ENCODE measurements at places on chromosomes 6 and 20.

DNA sequence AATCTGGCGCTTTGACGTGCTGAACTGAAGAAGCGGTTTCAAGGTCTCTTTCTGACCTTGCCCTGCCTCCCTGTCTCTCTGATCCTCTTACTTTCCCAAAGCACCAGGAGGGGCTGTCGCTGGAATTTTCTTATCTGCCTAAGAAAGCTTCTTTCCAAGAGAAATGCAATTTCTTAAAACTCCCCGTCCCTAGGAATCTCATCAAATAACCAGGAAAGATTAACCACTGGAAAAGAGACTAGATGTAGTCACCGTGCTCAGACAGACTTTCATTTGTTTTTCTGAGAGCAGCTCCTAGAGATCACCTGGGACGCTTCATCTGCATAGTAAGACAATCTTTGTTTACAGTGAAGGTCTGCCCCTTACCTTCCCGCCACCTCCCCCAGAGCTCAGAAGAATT, 38.6 kb downstream of the PDYN start:
- no peak for DNase-seq

DNA sequence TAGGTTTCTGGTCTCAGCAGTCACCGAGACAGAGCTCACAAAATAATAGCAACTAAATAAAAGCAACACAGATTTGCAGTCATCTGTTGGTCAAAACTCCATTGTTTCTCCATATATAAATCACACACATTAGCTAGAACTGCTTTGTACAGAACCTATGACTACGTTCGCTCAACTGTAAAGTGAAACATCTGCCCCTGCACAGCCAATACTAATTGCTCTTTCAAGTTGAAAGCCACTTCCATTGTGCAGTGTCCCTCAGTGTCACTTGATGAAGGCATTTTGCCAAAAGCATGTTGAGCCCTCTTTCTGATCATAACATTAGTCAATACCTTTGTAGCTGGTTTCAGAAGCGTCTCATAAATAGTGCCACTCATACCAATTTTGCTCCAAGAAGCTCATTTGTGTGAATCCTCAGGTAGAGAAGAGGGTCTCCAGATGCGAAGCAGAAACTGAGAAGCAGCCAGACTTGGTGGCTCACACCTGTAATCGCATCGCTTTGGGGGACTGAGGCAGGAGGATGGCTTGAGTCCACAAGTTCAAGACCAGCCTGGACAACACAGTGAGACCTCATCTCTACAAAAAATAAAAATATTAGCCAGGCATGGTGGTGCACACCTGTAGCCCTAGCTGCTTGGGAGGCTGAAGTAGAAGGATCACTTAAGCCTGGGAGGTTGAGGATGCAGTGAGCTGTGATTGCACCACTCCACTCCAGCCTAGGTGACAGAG, 68.9 kb downstream of the PERP start:
- DNase-seq: no peak

DNA sequence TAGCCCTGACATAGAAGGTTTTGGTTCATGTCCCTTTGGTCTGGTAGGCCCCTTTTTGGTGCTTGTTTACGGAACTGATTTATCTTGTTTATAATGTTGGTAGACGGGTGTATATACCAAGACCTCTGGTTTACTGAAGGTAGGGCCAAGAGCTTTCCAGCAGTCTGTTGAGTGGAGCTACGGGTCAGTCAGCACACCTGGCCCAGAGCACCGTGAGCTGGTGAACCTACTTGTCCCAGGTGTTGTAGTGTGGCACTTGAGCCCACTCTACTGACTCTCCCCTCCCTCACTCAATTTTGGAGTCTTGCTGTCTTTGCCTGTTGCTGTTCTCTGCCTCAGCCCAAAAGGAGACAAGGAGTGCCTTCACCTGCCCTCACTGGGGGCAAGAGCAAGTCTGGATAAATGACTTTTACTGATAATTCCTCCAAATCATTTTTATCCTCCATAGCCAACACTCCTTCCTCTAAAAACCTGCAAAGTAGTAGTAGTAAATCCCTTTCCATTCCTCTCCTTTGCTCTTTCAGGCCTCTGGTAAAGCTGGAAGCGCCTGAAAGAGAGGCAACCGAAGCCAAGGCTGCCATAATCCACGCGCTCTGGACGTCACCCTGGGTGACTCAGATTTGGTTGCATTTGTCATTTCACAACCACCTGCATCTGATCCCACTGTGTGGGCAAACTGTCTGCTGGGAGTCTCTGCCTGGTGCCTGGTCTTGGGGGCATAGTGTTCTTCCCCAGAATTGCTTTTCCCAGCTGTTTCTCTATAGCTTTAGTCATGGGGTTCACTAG, 22.2 kb downstream of the RREB1 start:
- peak; percentile 22 for DNase-seq

GRCh38 chr20:32970973-32971300, 33.3 kb downstream of the SUN5 start:
- DNase-seq: no peak

- no peak for DNase-seq
These were observed 516 bp upstream of the IRF4 start for GRCh38 chr6:390914-391558.

- DNase-seq: no peak
These were observed 53.9 kb upstream of the PCSK2 start for GRCh38 chr20:17172836-17173516.

GRCh38 chr20:56428881-56429280, 16.8 kb downstream of the CASS4 start:
- no peak for DNase-seq

GRCh38 chr6:16345449-16346330, 107.3 kb downstream of the GMPR start:
- DNase-seq: peak; percentile 63

- DNase-seq: peak; percentile 9
These were observed 40.4 kb upstream of the ARG1 start for GRCh38 chr6:131532580-131533039.

GRCh38 chr6:80503660-80504059, 397.2 kb downstream of the BCKDHB start:
- no peak for DNase-seq

DNA sequence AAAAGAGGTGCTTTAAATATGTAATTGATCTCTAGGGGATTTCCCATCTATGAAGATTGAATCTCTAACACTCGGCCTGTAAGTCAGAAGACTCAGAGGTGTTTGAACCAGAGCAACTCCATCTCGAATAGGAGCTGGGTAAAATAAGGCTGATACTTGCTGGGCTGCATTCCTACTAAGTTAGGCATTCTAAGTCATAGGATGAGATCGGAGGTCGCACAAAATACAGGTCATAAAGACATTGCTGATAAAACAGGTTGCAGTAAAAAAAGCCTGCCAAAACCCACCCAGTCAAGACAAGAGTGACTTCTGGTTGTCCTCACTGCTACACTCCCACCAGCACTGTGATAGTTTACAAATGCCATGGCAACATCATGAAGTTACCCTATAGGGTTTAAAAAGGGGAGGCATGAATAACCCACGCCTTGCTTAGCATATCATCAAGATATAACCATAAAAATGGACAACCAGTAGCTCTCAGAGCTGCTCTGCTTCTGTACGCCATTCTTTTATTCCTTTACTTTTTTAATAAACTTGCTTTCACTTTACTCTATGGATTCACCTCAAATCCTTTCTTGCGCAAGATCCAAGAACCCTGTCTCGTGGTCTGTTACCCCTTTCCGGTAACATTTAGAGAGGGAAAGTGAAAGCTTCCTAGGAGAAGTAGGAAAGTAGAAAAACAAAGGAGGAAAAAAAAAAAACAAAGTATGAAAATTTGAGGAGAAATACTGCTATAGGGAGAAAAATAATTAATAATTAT, 129.7 kb upstream of the PHACTR1 start:
- no peak for DNase-seq

DNA sequence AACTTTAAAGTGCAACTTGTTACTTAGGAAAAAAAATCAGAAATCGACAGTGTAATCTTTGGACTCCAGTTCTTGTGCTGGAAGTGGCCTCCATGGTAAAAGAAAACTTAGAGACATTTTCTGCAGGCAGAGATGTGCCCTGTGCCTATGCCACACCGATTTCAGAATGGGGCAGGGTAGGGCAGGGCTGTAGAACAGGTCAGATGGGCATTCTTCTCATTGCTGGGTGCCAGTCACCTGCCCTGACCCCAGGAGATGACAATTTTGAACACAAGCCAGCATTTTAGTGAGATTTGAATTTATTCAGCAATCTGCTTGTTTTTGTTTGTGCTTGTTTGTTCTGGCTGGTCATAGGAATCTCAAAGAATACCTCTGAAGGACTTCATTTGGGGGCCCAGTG, 63.3 kb downstream of the SASH1 start:
- DNase-seq: no peak

DNA sequence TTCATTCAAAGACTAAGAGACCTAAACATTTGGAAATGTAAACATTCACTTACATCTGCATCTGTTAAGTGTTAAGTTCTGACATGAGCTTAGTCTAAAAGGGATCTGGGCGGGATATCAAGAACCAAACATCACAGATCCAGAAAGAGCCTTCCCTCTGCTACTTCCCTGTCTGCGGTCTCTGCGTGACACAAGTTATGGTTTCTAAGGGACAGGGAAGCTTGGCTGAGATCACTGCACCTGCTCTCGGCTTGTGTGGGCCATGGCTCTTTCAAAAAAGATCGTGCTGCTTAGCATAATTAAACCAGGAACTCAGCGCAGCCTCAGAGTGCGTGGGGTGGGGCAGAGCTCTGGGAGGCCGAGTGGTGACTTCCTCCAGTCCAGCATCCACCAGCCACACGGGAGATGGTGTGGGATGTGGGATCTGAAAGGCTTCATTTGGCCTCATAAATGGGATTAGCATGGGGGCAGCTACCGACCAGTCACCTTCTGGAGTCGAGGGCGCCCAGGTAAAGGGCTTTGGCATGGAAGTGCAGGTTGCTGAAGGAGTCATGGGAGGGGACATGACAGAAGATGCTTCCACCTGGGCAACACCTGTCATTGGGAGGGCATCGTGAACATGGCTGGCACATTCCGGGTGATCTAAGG, 16.7 kb upstream of the RAMACL start:
- DNase-seq: no peak

- no peak for DNase-seq
These were observed 59.9 kb upstream of the PMEPA1 start for GRCh38 chr20:57769756-57770155.

GRCh38 chr6:80618953-80619352, 512.5 kb downstream of the BCKDHB start:
- no peak for DNase-seq

- DNase-seq: no peak
These were observed 37.3 kb downstream of the RNF8 start for GRCh38 chr6:37391120-37391519.

DNA sequence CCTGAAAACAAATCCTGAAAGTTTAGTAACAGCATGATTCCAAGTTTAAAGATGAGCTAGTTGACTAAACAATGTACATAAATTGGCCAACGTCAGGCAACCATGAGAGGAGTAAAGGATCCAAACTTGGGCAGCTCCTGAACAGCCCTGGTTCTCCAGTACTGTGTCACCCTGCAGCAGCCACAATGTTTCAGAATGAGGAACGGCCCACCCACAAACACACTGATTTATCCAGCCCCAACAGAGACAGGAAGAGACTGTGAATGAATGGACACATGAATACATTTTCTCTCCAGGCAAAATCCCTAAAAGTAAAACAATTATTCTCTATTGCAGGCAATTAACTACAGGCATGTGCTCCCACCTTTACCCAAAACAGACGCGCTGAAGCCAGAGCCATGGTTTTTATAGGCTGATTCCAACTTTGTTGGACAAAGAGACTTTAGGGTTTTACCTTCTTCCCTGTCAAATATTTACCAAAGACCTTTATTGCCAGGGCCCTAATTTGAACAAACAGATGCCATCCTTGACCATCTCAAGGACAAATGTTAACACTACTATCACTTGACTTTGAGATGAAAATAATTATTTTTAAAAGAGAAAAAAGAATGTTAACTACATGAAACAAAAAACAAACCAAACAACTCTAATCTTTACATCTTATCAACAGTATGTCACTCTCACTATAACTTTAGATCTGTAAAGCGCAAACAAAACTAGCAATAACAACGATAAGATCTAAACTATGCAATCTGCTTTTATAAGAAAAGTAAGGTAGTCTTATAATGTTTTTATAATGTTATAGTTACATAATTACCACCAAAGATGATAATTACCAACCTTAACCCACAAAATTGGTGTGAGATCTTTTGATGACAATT, 22.9 kb downstream of the CNKSR3 start:
- no peak for DNase-seq

- DNase-seq: no peak
These were observed 138.3 kb upstream of the ESR1 start for GRCh38 chr6:151669208-151669560.

GRCh38 chr6:51570168-51570921, 517.1 kb downstream of the PKHD1 start:
- no peak for DNase-seq

DNA sequence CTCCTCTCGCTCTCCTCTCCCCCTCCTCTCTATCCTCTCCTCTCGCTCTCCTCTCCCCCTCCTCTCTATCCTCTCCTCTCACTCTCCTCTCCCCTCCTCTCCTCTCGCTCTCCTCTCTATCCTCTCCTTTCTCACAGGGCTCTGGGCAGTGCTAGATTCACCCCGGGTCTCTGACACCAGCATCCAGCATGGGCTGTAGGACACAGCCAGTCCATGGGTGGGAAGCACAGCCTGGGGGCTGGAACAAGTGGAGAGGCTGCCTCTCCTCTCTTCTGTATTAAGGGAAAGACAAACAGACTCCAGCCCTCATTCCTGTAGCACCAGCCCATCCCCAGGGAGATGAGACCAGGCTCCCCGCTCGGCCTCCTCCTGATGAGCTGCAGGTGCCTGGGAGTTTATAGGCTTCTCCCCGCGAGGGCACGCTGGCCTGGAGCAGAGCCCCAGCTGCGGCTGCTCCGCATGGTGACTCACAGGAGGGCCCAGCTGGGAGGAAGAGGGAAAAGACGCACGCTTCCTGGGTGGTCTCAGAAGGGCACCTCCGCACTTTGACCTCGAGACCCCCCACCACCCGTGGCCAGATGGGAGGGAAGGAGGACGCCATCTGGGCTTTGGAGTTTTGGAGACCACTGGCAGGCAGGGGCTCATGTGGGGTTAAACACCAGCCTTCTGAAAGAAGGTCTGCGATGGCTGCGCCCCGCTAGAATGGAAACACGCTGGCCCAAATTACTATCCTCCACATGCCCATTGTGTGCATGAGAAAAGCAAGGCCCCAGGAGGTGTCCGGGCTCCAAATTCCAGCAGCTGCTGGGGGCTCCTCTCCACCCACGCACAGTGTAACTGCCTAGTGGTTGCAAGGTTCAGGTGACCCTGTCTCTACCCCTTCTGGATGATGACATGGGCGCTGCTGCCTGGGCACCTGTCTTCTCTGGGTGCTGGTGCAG, 68.0 kb downstream of the BMP7 start:
- no peak for DNase-seq

DNA sequence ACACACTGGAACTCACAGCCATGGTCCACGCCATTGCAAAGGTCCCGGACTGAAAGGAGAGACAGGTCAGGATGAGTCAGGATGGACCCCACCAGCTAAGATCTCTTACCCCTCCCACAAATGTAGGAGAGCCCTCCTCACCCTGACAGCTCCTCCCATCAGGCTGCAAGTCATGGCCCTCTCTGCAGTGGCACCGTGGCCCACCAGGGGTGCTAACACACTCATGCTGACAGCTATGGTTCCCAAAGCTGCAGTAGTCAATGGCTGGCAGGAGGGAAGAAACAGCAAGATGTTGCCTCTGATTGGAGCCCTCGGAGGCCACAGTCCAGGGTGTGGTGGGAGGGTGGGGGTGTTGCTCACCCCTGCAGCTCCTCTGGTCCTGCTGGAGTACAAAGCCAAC, 5.7 kb upstream of the RBPJL start:
- peak; percentile 62 for DNase-seq
